Muscle of back (tissue), 13 donors: ENCODE measurements at places on chromosomes 6 and 20. TPM values are rescaled to one million over a fixed set of nuclear protein-coding genes. Genes with fewer than 3 reads are reported as not detected.

Gene PRPH2
- polyA plus RNA-seq = 5.1 TPM

Gene DDX39B
- polyA plus RNA-seq = 374 TPM

Gene SDC4
- 7.2 TPM for polyA plus RNA-seq

Gene L3MBTL3
- polyA plus RNA-seq = 4.6 TPM

Gene HAO1
- not detected for polyA plus RNA-seq

Gene LINC00237
- not detected for polyA plus RNA-seq

Gene KCNQ2
- polyA plus RNA-seq = 6.4 TPM

Gene NKX2-2
- polyA plus RNA-seq = not detected

Gene PACRG
- polyA plus RNA-seq = 1.8 TPM

Gene PTPRT
- polyA plus RNA-seq = 0.55 TPM

Gene GLP1R
- 0.10 TPM for polyA plus RNA-seq

Gene KHDRBS2
- 0.88 TPM for polyA plus RNA-seq
